NCI-H1092 (cell line): ENCODE measurements at places on chromosomes 7 and 10.
A peak's percentile ranks its signal among the peaks of the same experiment; 100 is the strongest.

DNA sequence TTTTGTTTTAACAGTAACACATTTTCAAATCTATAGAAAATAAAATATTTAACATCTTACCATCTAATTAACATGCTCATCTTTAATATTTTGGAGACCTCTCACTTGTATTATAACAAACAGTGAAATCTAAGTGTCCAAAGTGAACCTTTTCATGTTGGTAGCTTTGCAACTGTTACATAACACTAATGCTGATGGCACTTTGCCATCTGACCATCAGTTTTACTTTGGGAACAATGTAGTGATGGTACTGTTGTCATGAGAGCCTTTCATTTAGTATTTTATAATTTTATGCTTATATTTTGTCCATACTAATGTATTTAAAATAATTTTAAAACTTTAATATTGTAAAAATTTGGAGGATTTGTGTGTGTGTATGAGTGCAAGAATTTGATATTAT is 1017.0 kb upstream of the KCND2 start:
- DNase-seq: no peak

GRCh38 chr10:68594405-68594804 is 34.3 kb downstream of the TET1 start:
- DNase-seq: no peak

GRCh38 chr7:126953461-126953860 is 299.3 kb downstream of the GRM8 start:
- DNase-seq: no peak

GRCh38 chr10:7263616-7264015 is 147.2 kb downstream of the SFMBT2 start:
- DNase-seq: no peak

DNA sequence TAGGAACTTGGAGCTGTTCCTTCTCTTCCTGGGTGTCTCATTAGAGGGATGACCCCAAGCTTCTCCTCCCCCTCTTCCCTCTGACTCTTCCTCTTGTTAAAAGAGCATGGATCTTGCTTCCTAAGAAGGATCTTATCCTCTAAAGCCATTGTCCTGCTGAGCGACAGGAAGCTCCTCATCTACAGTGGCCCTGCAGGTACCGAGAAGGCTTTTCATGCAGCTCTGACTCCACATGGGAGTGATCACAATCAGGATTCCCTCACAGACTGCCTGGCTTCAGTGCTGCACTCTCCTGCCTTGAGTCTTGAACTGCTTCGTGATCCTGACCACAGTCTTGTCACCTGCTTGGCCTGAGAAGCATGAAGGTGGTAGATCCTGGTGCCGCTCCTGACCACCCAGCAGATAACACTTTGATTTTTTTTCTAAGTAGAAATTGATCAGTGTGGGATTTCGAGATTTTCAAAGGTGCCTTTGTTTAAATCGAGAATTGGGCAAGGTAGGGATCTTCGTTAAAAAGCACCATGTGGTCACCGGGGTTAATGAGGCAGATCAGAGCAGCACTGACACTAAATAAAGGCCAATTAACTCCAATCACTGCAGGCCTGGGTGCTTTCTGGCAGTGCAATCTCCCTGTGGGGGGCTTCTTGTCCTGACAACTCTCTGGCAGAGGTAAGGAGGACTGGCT is 376.4 kb downstream of the NRG3 start:
- DNase-seq: no peak

DNA sequence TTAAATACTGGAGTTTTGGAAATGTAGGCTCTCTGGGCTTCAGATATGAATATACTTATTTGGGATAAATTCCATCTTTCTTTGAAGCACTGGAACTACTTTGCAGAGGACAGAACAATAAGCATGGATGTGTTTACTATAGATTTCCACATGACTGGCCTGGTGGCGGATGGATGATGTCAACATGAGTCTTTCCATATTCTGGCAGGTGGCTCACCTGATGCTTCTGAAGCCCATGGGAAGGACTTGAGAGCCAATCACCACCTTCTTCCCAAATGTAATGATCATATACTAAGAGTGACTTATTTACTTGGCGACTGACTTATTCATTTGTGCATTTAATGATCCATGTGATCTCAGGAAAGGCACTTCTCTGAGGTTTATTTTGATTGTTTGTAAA is 110.5 kb downstream of the FANK1 start:
- DNase-seq: no peak

- no peak for DNase-seq
These were observed 42.8 kb downstream of the NSUN6 start for GRCh38 chr10:18608596-18608995.

DNA sequence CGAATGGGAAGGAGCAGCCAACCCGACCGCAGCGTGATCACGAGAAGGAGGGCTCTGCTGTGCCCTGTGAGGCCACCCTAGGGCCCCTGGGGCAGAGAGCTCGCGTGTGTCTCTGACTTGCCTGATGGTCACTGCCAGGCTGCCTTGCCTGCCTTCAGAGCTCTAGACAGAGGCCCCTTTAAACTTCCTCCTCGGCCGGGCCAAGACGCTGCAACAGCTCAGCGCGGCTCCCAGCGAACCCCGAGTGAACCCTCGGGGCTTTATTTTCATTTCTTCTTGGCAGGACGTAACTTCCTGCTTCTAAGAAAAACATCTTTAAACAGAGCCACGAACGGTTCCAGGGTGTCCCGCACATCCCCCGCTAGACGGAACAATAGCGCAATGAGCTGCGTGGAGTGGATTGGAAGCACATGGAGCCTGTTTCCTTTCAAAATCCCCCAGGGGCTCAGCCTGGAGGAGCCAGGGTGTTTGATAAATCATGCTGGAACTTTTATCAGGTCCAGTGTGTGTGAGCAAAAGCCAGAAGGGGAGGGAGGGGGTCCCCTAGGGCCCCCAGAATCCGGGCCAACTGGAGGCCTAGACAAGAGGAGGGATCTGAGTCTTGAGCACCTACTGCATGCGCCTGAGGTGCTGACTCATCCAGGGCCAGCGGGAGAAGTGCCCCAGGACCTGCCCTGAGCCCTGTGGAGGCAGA is 134.1 kb upstream of the GDF10 start:
- no peak for DNase-seq

- no peak for DNase-seq
These were observed 220.9 kb upstream of the KMT2E start for GRCh38 chr7:104793066-104793465.

GRCh38 chr7:8591289-8591688 is 157.9 kb downstream of the NXPH1 start:
- no peak for DNase-seq

GRCh38 chr10:17290226-17290625 is 62.2 kb downstream of the VIM start:
- DNase-seq: peak; percentile 15

DNA sequence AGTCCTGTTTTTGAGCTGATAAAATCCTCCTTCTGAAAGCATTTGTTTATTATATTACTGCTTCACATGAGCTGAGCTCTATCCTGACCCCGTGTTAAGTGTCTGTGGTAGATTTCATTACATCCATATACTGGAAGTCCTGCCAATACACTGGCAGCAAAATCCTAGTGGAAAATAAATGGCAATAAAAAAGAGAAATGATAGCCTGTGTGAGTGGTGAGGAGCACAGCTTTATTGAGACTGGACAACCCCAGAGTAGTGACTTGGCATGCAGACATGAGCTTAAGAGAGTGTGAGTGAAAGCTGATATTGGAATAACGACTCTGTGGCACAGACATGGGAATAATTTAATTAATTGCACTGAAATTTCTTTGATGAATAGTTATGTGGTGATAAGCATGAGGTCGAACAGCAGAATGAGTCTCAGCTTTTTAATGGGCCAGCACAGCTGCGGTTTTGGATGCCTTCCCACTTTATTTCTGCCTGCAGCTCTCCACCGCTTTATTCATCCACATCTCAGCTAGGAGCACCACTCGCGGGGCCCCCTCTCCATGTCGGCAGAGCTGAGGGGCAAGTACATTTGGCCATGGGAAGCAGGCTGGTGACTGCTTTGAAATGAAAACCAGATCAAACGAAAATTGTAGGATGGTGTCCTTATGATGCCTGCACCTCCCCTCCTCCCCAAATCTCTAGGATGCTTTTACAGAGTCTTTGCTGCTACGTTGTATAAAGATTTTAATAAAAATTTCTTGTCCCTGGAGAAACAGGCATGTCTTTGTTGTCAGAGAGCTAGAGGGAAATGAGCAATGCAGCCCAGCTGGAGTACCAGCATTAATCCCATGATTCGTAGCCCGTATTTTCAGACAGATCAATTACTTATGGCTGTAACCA is 494.3 kb downstream of the AUTS2 start:
- DNase-seq: peak; percentile 99

DNA sequence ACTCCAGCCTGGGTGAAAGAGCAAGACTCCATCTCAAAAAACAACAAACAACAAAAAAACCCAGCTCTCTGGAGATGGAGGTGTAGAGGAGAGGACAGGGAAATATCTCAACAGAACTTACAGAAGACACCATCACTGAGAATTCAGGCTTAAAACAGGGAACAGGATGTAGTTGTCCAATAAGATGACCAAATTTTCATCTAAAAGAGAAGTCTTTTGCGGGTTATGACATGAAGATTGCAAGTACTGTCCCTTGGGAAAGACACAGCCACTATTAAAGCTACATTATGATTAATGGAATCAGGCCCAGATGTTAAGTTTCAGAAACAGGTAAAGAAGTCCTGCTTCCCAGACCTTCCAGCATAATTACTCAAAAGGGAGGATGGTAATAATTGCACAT is 235.2 kb upstream of the NRP1 start:
- DNase-seq: no peak

DNA sequence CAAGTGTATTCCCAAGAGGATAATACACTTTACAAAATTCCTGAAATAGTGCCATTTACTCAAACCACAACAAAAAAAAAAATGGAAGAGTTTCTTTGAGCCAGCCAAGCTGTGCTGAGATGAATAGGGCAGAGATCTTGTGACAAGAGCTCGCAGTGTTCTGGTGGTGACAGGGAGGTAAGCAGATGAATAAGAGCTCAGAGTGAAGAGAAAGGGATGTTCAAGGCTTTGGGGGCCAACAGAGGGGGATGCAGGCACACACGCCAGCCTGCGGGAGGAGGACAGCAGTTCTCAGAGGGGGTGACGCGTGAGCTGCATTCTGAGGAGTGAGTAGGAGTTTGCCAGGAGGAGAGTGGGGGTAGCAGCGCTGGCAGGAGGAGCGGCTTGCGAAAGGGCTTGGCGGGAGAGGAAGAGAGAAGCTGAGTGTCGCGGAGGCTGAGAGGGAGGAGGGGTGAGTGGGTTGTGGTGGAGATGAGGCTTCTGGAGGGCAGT is 194.4 kb upstream of the IMMP2L start:
- no peak for DNase-seq

GRCh38 chr10:508726-509125 is 180.7 kb downstream of the DIP2C start:
- no peak for DNase-seq

DNA sequence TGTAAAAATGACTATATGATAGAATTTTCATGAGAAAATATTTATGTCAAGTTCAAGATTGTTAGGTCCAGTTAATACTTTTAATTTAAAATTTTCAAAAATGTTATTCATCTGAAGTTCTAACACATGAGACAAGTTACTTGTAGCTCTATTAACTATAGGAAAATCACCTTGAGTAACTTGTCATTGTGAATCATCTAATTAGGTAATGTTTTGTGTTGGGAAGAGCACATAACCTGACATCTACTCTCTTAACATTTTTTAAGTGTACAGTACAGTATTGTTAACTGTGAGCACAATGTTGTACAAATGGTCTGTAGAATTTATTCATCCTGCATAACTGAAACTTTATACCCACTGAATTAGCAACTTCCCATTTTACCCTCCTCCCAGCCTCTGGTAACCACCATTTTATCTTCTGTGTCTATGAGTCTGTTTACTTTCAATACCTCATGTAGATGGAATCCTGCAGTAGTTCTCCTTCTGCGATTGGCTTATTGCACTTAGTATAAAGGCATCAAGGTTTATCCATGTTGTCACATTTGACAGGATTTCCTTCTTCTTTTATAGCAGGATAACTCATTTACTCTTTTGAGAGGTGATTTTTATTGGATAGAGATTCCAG is 54.6 kb downstream of the ARL4A start:
- no peak for DNase-seq

DNA sequence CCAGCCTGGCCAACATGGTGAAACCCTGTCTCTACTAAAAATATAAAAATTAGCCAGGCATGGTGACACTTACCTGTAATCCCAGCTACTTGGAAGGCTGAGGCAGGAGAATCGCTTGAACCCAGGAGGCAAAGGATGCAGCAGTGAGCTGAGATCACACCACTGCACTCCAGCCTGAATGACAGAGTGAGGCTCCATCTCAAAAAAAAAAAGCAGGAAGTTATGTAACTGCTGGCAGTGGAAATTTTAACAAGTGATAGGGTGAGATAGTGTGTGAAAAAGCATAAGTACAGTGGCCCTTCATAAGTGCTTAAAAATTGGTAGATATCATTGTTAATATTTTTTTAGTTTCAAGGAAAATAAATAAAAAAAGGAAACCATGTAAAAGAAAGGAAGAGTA is 12.3 kb downstream of the AKR1C3 start:
- DNase-seq: no peak

GRCh38 chr10:90222939-90223338 is 521.5 kb downstream of the KIF20B start:
- DNase-seq: no peak

- peak; percentile 68 for DNase-seq
These were observed 72.1 kb upstream of the TNRC18 start for GRCh38 chr7:5495581-5496375.

DNA sequence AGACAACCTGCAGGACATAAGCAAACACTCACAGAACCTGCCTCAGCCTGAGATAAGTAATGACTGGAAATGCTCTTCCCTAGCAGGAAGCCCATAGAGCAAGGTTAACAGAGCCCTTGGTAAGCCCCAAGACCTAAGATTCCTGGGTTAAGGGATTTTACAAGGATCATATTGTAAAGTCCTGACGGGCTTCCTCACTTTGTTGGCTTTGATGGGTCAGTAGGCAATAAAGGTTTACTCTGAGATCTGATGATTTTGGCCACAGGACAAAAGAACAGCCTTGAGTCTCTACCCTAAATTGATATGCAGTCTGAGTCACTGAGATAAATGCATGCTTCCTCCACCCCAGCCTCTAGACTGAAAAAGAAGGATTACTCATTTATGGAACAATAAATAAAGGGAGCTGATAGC is 270.8 kb downstream of the HTR7 start:
- no peak for DNase-seq

- no peak for DNase-seq
These were observed 673.3 kb upstream of the LRRN3 start for GRCh38 chr7:110417611-110418010.

GRCh38 chr7:110522061-110522760 is 568.7 kb upstream of the LRRN3 start:
- peak; percentile 23 for DNase-seq

- DNase-seq: peak; percentile 78
These were observed 432.2 kb downstream of the DPP6 start for GRCh38 chr7:154484406-154484805.

DNA sequence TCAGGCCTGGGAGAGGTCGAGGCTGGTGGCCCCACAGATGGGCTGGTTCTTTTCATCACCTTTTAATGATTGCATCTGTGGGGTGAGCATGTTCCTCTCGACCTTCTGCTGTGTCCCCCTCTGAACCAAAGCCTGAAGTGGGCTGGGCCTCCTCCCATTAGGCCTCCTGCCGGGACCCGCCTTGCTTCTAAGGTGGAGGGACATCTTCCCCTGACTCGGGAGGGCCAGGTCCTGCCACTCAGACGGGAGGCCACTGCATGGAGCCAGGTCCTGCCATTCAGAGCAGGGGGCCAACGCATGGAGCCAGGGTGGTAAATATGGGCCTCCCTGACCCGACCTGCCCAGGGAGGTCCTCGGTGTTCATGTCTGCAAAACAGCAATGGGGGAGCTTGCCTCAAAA is 188.4 kb downstream of the EBF3 start:
- DNase-seq: no peak

GRCh38 chr10:33217854-33218253 is 116.6 kb downstream of the NRP1 start:
- DNase-seq: no peak
